SHP77 (cell line): ENCODE measurements at places on chromosomes 5 and 9.

DNA sequence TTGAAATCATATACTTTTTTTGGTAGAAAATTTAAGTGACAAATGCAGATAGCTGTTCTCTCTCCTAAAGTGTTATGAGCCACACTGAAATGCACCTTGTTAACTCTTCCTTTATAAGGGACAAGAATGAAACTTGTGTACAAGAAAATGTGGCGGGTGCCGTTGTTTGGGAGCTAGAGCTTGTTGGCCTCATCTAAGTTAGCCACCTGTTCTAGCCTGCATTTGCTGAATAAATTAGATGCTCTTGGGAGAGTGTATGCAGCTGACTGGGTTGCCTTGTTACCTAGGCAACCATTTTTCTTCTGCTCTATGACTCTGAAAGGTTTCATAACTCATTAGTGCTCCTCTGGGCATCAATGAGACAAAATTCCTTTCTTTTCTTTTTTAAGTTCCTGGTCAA, 174.3 kb downstream of the TAF11L14 start:
- no peak for DNase-seq

DNA sequence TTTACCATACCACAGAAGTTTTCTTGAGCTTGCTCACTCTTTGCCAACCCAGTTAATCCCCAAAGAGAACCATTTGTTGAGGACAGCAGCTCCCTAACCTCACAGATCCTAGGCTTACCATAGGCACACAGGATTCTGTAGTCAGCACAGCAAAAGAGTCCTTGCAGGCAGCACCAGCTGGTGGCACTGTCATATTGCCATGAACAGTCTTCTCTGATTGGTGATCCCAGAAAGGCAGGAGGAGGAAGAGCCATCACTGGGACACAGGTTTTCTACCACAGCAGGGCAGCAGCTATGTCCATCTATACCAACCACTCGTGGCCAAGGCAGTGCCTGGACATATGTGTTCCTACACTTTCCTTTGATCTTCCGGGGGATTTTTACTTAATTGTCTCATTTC, 297.1 kb upstream of the CD180 start:
- DNase-seq: peak; percentile 46

DNA sequence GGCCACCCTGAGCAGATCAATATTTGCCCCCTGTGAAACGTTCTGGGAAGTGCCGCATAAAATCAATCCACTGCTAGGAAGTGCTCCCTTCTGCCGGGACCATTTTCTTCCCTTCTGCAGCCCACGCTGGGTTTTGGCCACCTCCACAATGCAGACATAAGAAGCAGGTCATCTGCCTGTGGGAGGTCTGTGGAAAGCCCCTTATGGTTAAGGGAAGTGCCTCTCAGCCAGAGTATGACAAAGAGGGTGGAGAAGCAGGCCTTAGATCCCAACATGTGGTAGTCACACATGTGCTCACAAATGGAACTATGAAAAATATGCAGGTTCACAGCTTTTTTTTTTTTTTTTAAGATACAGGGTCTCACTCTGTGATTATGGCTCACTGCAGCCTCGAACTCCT, 82.8 kb downstream of the SLC1A3 start:
- no peak for DNase-seq

GRCh38 chr5:117455236-117456233, 880.9 kb upstream of the SEMA6A start:
- peak; percentile 66 for DNase-seq

GRCh38 chr9:128575469-128575868, 23.1 kb downstream of the SPTAN1 start:
- DNase-seq: no peak

- DNase-seq: no peak
These were observed 65.4 kb downstream of the WDR41 start for GRCh38 chr5:77426670-77427069.
